ENCODE measurements at places on chromosomes 4 and X. TPM values are rescaled to one million over a fixed set of nuclear protein-coding genes. Genes with fewer than 3 reads are reported as not detected.

Gene NEIL3
- polyA plus RNA-seq, result 0.06 TPM

Gene HMX1
- not detected for polyA plus RNA-seq

Gene POU3F4
- not detected for polyA plus RNA-seq

Gene ITGB1BP2
- 1.5 TPM for polyA plus RNA-seq

Gene FAT4
- 0.54 TPM for polyA plus RNA-seq

Gene CLCN4
- 0.76 TPM for polyA plus RNA-seq

Gene RBMXL3
- polyA plus RNA-seq, result not detected

Gene MID1IP1
- 63.9 TPM for polyA plus RNA-seq

Gene TRIM75
- not detected for polyA plus RNA-seq

Gene CDKL2
- 0.04 TPM for polyA plus RNA-seq
